Amniotic epithelial cell (primary cell): ENCODE measurements at places on chromosomes 5 and 9.

GRCh38 chr5:135877570-135878155, 18.0 kb downstream of the IL9 start:
- no peak for DNase-seq

DNA sequence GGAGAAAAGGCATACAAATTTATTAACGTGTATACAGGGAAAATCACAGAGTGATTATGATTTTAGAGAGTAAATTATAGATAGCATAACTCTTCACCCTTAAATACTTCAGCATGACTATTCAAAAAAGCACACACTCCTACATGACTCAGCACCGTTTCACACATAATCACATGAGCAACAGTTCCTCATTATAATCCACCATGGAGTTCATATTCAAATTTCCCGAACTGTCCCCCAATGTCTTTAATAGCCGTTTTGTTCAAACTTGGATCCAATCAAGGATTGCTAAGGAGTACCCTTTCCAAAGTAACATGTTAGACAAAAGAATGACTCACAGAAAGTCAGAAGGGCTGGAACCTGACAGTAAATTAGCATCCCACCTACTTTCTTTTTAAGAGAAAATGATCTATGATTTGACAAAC, 32.1 kb downstream of the RAPGEF1 start:
- DNase-seq, result peak; percentile 75

DNA sequence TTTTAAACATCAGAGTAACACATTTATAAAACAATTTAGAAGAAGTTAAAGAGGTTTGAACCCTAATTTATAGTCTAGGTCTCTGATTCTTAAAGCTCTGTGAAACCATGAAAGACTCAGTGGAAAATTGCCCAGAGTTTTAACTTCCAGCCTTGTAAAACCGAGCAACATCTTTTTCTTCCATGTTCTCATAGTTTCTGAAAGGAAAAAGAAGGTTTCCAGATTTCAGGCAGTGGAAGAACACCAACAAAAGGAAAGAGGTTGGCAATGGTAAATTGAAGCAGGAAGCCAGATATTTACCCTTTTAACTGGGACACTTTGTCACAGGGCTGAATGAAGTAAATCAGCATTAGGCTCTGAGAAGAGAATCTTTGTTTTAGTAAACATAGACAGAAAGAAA, 1999.3 kb downstream of the MAT2B start:
- DNase-seq, result no peak

DNA sequence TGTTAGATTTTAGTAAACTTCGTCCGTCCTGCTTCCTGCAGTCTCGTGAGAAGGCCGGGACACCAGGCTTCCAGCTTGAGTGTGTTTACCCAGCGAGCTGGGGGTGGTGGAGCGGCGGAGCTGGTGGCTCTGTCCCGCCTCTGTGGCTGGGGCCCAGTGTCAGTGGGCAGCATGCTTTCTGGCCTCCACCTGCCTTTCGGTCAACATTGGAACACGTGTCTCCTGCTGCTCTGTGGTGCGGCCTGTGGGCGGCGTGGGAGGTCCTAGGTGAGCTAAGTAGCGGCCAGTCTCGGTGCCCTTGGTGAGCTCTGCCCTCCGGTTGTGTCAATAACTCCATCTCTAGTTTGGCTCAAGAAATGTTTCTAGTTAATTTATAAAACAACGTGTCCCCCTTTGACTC, 125.9 kb downstream of the GADD45G start:
- no peak for DNase-seq

GRCh38 chr5:71483355-71483754, 27.9 kb downstream of the BDP1 start:
- DNase-seq, result peak; percentile 77

GRCh38 chr5:74412066-74412465, 228.5 kb downstream of the ENC1 start:
- DNase-seq, result no peak

- no peak for DNase-seq
Observed at GRCh38 chr9:87664153-87665060, 61.5 kb upstream of the CTSL start.

DNA sequence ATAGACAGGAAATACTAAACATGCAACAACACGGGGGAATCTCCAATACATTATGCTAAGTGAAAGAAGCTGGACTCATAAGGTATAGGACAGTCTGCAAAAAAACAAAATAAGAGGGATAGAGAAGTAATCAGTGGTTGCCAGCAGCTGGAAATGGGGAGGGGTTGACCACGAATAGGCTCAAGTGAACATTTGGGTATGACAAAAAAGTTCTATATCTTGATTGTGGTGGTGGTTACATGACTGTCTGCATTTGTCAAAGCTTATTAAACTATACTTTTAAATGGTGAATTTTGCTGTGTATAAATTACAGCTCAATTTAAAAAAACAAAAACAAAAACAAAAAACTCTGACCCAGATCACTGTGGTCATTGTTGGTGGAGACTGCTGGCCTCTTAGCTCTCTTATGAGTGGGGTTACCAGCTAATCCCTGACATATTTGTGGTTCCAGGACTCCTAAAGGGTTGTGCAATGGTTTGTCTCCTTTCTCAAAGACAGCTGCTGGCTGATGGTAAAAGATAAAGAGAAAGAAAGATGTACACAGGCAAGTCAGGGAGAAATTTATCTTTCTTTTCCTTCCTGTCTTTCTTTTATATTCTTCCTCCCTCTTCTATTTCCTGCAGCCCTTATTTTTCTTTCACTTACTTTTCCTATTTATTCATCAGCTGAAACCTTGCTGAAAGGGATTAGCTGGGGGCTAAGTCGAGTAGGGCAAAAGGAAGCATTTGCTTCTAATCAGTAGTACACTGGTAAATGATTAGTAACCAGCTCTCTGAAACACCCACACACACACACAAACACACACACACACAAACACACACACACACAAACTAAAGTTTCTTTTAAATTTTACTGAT, 42.6 kb upstream of the APC start:
- DNase-seq, result peak; percentile 99

GRCh38 chr9:107489687-107490605, at the start of gene KLF4:
Gene KLF4, minus strand, starts transcription at chr9:107489769. Its CDS starts 597 bp downstream, at chr9:107489172.
- DNase-seq, result peak; percentile 87

DNA sequence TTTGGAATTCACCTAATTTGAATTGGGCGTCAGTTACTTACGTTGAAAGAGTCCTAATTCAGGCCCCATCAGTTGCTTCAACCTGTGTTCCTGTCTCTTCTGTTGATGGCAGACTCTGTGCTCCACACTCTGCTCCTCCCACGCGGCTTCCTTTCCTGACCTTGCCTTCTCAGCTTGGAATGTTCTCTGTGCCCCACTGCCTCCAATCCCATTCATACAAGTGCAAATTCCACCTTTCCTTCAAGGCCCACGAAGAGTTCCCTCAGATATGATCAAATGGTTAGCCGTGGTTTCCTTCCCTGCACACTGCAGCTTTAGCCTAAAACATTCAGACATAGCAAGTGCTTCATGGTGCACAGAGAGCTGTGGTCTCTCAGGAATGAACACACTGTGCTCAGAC, 65.7 kb downstream of the SREK1 start:
- DNase-seq, result no peak

DNA sequence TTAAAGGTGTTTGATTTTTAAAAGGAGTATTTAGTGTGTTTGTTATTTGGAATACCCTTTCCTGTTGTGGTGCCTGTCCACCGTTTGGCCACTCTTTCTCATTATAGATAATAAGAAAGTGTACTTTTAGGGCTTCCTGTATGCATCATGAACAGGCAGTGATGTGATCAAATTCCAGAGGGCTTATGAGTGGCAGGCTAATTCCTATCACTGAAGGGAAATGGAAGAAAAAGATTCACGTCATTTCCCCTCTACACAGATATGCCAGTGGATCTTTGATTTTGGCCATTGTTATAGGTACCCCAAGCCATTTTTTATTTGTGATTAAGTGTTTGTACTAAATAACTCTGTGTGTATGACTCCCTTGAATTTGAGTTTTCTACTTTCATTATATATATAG, 37.1 kb downstream of the RPS6 start:
- DNase-seq, result no peak

- DNase-seq, result no peak
Observed at GRCh38 chr9:126032135-126032534, 285.0 kb downstream of the PBX3 start.

DNA sequence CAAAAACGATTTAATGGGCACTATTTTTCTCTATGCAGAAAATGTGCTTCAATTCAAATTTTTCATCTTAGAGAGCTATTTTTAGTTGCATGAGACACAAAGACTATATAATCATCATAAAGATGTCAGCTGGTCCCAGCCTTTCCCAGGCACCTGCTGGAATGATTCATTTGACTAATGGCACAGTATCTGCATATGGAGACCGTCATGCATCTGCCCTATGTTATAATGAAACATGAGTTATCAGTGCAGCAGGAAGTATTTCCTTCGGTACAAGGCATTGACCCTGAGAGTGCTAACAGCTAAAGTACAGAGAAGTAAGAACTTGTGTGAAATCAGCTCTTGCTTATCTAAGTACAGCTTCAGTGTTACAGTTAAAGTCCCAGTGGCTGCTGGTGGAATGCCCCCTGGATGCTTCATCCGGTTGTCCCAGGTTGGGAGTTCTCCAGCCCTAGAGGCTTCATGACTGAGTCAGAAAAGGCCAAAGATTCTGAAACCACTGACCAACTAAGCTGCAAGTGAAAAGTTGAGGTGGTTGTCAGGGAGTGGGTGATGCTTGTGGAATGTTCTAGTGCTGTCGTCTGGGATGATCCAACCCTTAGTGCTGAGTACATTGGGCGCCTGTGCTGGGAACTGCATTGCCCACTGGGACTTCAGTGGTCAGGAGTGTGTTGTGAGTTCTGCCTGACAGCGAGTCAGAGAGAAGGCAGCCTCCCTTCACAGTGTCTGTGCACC, 57.2 kb downstream of the MTRR start:
- DNase-seq, result peak; percentile 96

DNA sequence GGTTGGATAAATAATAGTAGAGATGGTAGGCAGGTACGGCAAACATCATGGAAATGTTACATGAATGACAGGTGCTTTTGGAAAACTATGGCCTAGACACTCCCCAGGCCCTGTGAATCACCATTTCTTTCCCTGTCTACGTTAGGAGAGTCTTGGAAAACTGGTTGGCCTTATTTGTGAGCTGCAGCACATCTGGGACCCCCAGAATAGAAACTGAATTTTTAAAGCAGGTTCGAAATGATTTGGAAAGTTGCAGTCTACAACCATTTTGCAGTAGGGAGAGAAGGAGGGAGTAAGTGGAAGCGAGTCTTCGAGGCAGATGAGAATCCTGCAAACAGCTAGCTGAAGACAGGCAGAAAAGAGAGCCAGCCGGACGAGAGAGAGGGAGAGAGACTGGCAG, 13.0 kb downstream of the C1QTNF2 start:
- no peak for DNase-seq

- peak; percentile 80 for DNase-seq
Observed at GRCh38 chr9:98380065-98380681, 124.7 kb upstream of the TBC1D2 start.

DNA sequence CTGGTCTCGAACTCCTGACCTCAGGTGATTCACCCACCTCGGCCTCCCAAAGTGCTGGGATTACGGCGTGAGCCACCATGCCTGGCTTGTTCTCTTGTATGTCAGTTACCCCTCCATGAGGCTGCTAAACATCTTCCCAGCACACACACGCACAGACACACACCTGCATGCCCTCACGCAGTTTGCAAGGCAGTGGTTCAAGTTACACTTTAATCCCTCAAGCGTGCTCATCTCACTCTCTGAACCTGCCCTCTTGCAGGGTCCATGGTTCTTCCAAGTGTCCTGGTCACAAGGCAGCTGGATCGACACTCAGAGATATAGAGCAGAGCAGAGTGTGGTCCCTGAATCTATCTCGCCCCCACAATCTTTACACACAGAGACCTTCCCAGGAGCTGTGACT, 34.1 kb upstream of the RUFY1 start:
- DNase-seq, result no peak
